Muscle of leg (tissue), 16 donors: ENCODE measurements at places on chromosomes 1 and 21.

GRCh38 chr1:112001436-112001835 lies 12.0 kb upstream of the KCND3 start:
- DNase-seq = no peak

DNA sequence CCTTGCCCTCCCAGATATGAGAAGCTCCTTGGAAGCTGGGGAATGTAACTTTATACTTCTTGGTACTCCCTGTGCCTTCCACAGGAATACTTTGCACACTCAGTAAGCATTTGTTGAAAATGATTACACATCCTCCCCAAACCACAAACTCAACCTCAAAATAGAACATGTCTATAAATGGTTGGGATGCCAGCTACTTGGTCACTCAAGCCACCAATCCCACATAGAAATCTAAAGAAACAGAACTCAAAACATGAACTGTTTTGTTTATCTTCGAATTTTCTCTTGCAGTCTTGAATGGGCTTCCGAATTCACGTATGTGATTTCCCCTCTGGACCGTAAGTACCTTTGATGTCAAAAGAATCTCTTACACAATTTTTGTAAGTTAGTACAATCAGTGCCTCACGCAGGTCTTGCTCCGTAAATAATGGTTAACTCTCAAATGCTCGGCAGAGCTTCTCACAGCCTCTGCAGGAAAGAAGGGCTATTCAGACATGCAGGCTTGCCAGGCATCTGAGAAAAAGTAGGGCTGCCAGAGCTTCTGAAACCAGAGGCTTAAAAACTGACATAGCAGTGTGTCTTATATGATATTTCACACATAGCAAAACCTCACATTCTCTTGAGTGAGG lies 26.9 kb downstream of the SORT1 start:
- no peak for DNase-seq

DNA sequence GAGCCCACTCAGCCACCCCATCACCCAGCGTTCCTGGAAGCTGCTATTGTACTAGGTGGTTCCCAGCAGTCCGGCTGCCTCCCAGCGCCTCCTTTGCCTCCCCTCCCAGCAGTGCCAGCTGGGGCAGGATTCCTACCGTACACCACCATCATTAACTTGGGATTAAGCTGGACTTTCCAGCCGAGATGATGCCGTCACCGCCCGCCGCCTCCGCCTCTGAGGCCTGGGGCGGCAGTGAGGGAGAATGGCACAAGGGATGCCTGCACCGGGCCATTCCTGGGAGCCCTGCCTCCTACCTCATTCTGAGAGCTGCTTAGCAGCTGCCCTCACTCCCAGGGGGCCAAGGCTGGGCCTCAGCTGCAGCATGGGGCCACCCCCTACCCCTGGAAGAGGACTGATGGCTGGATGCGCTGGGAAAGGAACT lies 13.2 kb downstream of the CNTN2 start:
- DNase-seq = no peak

DNA sequence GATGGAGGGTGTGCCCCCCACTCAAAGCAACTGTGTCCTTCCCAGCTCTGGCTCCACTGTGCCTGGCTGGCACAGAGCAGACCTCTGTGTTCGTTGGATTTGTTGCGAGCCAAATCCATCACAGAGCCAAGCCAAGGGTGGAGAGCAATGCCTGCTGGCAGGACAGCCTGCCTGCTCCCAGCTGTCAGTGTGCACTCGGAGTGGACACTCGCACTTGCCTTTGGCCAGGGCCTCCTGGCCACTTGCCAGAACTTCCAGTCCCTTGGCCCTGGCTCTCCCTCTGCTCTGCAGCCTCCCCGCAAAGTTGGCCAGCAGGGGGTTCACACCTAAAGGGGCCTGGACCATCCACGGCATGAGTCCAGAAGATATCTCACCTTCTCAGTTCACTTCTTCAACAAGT lies 16.4 kb downstream of the HEYL start:
- peak; percentile 83 for DNase-seq

GRCh38 chr1:86258101-86258500 lies 101.5 kb upstream of the COL24A1 start:
- peak; percentile 35 for DNase-seq

DNA sequence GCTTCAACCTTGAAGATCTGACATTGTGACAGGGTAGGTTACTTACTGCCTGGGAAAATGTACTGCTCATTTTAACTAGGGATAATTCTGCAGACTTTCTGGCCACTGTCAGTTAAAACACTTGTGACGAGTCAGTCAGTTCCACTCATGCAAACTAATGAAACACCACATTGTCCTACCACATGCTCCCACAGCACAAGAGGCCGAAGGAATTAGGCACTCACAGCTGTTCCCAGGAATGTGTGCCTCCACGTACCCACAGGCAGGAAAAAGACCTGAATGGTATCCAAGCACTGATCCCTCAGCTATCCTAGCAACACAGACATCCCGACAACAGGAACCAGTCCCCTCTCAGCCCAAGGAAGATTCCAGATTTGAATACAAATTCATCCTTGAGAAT lies 12.3 kb downstream of the BCAR3 start:
- DNase-seq = peak; percentile 78

GRCh38 chr1:84781946-84782771 lies 91.9 kb upstream of the SSX2IP start:
- peak; percentile 16 for DNase-seq

- no peak for DNase-seq
Observed at GRCh38 chr1:150152182-150152536, 2.4 kb downstream of the PLEKHO1 start.

- no peak for DNase-seq
Observed at GRCh38 chr1:41733021-41733420, 185.7 kb downstream of the HIVEP3 start.

DNA sequence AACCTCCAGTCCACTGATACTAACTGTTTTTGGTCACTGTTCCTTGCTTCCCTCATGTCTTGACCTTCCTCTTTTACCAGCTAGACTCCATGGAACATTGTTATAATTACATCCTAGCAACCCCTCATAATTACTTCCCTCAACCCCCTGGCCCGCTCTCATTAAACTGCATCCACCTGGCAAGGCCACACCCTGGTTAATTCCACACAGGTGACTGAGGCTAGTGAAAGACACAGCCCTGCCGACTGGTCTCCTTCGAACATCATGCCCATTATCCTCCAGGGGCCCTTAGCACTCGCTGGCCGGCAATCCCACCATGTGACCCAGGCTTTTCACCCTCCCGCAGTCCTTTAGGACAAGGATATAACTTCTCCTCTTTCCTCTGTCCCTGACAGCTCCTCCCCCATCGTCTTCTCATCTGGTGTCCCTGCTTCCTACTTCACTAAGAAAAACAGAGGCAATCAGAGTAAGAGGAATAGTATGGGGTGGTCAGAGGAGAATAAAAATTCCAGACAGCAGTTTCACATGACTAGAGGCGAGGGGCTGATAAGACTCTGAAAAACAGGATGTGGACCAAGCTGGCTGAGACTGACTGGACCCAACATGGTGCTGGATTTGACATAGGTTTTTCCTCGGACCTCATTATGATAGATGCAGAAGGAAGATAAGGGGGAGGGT lies 8.8 kb upstream of the TENT5B start:
- DNase-seq = no peak

- DNase-seq = peak; percentile 46
Observed at GRCh38 chr1:38029081-38029681, 16.6 kb downstream of the UTP11 start.

DNA sequence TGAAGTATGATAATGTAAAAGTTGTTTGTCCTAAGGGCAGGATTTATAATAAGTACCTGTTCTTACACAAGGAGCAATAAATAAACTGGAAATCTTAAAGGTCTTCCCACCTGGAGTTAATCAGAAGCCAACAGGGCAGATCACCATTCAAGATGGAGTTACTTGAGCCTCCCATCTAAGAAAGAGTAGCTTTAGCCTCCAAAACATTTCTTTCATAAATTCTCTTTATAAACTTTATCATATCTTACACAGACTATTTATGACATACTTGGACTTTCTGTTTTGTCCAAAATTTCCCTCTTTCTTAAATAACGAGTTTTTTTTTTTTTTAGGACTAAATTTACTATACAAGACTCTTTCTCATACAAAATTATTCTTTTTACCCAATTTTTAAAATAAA lies 18.5 kb downstream of the OR2T1 start:
- DNase-seq = no peak

DNA sequence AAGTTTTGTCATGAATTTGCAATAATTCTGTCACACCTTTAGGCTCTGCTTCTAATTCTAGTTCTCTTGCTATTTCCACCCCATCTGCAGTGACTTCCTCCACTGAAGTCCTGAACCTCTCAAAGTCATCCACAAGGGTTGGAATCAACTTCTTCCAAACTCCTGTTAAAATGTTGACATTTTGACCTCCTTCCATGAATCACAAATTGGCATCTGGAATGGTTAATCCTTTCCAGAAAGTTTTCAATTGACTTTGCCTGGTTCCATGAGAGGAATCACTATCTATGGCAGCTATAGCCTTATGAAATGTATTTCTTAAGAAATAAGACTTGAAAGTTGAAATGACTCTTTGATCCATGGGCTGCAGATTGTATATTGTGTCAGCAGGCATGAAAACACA lies 19.7 kb upstream of the SFT2D2 start:
- DNase-seq = no peak

DNA sequence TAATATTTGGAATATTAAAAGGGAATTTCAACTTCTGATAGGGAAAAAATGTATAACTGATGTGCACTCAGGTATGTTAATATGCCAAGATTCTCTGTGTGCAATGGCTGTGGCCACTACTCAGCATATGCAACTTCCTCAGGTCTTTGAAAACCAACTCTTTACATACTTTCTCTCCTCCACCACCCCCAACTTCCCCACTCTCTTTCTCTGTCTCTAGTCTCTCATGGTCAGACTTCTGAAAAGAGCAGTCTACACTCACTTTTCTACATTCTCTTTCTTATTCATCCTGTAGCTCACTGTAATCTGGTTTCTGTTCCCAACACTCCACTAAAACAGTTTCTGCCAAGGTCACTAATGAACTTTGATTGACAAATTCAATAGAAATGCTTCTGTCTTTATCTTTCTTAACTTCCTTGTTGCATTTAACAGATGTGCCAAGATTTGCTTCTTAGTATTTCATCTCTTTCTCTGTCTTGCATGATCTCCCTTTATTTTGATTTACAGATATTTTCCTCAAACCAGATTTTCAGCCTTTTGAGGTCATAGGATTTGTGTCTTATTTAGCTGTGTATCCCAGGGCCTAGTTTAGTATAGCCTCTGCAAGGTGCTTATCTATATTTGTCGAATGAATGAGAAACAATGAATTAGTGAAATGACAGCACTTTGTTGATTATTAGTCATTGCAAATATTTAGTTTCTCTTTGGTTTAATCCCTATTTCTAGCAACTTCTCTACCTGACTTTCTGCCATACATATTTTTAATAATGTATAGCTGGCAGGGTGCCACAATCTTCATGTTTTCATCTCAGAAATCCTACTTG lies 168.9 kb downstream of the LMO4 start:
- no peak for DNase-seq

DNA sequence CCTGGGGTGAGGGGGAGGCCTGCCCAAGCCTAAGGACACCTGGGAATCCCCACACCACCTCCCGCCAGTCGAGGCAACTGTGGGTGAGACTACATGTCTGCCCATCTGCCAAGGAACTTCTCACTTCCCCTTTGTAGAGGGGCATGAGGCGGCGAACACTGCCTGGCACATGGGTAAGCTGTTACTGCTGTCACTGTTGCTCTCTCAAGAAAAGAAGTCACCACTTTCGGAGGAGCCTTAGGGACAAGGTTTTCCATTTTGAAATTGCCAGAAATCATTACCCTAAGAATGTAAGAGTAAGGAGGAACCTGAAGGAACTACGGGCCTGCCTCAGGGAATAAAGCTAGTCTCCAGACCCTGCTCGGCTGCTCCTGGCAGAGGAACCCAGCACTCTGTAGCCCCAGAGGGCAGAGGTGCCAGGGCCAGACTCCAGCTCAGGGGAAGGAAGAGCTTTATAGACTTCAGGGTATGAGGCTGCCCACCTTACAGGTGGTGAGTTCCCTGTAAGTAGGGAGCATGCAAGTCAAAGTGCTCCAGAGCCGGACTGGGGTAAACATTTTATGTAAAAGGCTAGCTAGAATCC lies 23.3 kb downstream of the SLC2A1 start:
- no peak for DNase-seq

GRCh38 chr1:180934563-180934962 lies 21.9 kb downstream of the KIAA1614 start:
- DNase-seq = peak; percentile 68

GRCh38 chr1:233695901-233696300 lies 82.0 kb downstream of the KCNK1 start:
- no peak for DNase-seq
